ENCODE measurements at places on chromosomes 2 and 18.

GRCh38 chr18:80010551-80010906 is 22.2 kb upstream of the TXNL4A start:
- no peak for DNase-seq

DNA sequence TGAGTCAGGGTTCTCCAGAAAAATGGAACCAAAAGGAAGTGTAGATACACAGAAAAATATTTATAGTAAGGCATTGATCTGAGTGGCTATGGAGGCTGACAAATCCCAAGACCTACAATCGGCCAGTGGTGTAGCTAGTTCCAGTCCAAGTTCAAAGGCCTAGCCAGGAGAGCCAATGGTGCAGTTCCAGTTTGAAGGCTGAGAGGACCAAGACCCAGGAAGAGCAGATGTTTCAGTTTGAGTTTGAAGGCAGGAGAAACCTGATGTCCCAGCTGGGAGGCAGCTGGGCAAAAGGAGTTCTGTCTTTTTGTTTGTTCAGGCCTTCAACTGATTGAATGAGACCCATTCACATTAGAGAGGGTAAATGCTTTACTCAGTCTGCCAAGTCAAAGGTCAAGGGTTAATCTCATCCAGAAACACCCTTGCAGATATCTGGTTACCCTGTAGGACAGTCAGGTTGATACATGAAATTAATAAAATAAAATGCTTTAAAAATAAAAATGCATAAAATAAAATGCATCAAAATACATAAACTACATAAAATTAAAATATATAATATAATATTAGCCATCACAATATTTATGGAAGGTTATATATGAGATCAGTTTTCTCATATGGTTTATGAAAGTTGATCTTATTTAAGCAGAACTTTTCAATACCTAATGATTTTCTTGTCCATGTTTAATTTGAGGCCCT is 38.7 kb downstream of the KCNE4 start:
- DNase-seq, result no peak

GRCh38 chr2:238069021-238069709 is 8.4 kb downstream of the SCLY start:
- DNase-seq, result no peak

DNA sequence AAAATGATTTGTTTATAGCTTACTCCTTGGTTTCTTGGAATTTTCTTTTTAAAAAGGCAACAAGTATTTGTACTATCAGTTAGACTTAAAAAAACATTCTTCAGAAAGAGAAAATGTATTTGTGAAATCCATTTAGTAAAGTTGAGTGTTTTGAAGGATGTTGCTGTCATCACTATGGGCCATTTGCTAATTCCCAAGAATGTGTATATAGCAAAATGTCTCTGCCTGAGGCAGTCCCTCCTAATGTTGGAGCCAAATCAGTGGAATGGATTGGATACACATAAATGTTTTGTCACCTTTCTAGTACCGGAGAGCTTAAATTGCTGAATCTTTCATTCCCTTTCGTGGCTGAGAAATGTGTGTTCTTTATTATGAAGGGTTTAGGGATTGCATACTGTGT is 890.2 kb upstream of the ZEB2 start:
- DNase-seq, result no peak

DNA sequence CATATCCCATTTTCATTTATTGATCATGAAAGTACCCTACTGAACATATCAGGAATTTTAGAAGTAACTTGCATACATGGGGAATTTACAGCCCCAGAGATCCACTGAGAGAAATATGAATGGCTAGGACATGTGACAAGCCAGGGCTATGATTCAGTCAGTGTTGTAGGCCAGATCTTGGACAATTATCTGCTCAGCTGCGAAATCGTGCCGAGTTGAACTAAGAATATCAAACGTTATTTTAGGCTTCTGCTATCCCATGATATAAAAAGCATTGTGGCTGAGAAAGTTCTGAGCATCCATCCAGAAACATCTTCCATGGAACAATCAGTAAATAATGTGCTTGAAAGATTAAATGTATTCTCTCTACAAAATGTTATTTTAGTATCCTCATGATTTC is 85.7 kb upstream of the UNC80 start:
- no peak for DNase-seq

GRCh38 chr2:75949385-75950030 is 238.8 kb upstream of the GCFC2 start:
- no peak for DNase-seq

- no peak for DNase-seq
These were observed 737.4 kb upstream of the SALL3 start for GRCh38 chr18:78242254-78242643.

DNA sequence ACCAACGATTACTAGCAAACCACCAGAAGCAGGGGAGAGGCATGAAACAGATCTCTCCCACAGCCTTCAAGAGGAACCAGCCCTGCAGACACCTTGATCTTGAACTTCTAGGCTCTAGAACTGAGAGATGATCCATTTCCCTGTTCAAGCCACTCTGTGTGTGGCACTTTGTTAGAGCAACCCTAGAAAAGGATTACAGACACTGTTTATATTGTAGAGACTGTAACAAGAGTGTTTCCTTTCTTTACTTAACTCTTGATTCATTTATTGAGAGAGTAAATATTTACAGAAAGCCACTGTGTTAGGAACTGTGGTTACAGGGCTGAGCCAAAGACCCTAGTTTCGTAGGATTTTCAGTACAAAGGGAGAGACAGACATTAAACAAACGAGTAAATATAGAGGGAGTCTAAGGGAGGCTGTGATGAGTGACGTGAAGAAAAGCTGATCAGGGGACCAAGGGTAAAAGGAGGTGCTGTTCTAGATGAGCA is 10.9 kb downstream of the CCDC68 start:
- DNase-seq, result no peak

DNA sequence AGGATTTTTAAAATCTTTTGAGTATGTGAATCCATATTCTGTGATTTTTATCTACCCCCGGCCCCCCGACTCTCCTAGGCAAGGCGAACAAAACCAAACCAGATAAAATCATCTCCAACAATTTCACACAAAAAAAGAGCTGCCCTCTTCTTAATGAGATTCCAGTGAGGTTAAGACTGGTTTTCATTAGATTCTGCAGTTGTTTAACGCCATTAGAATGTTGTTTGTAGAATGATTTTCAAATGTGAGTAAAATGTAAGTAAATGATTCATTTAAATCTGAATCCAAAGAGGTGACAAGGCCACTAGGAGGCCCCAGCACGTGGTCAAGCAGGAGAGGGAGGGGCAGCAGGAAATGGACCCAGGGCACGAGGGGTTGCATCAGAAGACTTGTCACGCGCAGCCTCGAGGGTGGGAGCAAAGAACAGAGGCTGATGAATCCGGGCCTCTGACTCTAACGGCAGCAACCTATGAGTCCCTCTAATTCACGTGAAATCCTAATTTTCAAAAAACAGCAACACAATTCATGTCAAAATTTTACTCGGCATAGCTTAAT is 24.3 kb upstream of the KLHL29 start:
- no peak for DNase-seq

DNA sequence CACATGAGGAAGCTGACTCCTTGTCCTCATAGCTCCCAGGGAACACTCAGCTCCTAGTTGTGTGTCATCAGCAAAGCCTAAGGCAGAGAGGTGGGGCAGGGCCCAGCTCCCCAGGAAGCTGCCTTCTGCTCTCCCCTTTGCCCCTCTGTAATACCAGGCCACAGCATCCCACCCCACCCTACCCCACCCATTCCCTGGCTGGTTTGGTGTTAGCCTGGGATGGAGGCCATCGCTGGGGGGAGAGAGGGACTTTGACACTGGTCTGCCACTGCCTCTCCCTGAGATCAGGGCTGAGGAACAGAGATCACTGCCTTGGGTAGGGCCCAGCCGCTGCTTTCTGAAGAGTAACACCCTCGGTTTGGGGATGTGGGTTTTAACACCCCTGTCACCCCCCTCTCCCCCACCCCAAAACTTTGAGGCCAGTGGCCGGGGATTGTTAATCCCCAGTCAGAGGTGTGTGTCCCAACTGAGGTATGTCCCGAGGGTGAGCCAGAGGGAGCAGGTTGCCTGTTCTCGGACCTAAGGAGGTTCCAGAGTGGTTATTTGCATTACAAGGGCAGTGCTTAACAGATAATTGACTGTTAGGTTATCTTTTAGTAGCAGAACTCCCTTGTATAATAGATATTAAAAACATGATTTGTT is 41.4 kb downstream of the TET3 start:
- no peak for DNase-seq

GRCh38 chr18:12703664-12704063 is 822 bp downstream of the PSMG2 start:
- DNase-seq, result no peak

GRCh38 chr2:169023161-169023560 is 8.0 kb downstream of the ABCB11 start:
- DNase-seq, result no peak

DNA sequence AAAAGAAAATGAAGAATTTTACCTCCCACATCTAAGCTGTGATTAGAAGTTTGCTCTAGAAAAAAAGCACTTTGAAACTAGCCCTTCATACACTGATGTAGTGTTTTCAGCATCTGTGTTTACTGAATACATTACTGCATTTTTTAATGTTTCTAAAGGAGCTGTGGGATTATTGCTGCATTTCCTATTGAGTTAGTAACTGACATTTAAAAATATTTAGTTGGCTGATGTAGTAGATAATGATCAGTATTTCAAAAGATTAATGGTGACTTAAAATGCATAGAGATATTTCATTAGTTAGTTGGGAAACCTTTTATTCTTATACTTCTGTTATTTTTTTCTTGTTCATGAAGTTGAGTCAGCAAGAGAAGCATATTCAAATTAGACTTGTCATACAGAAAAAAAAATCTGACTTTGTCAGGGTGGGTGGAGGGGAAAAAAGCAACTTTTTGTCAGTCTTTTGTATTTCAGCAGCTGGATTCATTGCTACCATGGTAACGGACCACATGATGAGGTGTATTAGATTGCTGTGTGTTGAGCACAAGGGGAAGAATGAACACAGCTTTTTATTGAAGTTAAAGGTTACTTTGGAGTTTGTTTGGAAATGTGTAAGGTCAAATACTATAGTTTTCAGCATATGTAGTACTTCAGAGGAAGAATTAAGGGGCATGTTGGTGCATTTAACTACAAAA is at the start of gene DTNA:
Gene DTNA (plus strand): TSS at position 549 of the 692 bp plus-strand sequence. CDS start 45,679 bp downstream, outside the sequence.
- no peak for DNase-seq

DNA sequence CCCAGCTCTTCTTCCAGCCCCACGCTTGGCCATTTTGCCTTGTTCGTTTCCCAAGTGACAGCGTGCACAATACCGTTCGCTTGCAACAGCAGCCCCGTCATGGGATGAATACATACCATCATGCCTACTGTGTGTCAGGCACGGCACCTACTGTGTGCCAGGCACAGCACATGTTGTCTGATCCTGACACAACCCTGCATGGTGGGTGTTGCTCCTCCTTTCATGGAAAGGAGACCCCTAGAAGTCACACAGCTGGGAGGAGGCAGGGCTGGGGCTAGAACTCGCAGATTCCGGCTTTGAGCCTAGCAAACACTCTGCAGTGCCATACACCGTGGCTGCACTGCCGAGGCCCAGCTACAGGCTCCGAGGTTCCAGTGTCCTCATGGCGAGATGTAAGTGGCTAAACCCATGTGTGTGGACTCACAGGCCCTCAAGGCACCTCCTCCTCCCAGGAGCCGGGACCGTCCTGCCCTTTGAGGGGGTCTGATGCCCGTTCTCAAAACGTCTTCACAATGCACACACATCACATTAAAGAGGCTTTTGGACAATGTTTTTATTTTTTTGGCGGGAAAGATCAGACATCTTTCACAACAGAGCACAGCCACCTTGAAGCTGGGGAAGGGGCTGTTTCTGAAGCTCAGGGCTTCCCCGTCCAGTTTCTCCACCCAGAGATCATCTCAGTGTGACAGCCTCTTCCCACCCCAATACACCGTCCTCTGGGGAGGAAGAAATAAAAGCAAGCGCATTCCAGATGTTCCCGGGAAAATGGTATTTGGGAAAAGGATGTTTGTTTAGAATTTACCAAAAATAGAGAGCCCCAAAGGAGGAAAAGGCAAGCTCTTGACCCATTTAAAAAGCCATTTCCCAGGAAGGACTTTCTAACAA is 64.9 kb downstream of the HS1BP3 start:
- no peak for DNase-seq

DNA sequence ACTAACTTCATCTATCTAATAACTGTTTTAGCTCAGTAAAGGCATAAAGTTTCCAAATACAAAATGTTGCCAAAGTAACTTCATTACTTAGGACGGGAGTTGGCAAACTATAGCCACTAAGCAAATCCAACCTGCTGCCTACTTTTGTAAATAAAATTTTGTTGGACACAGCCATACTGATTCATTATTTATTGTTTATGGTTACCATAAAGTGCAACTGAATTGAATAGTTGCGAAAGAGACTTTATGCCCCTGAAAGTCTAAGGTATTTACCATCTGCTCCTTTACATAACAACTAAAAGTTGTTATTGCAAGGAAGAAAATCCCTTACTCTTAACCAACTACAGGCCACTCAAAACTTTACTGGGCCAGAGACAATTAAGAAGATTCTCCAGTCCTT is 256.7 kb upstream of the RBBP8 start:
- no peak for DNase-seq

DNA sequence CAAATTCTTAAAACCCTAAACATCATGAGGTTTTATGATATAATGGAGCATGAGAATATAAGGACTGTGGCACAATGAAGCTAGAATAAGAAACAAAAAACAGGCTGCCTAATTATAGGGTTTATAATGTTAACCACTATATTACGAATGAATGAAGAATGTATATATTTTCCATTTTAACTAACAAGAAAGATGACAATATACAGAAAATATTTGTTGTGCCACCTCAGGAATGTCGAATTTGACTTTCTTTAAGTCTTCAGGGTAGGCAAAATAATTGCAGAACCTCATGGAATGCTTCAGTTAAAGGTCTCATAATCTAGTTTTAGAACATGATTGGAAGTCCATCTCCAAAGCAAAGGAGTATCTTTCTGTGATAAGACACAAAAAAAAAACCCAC is 282.9 kb upstream of the SLC8A1 start:
- no peak for DNase-seq

DNA sequence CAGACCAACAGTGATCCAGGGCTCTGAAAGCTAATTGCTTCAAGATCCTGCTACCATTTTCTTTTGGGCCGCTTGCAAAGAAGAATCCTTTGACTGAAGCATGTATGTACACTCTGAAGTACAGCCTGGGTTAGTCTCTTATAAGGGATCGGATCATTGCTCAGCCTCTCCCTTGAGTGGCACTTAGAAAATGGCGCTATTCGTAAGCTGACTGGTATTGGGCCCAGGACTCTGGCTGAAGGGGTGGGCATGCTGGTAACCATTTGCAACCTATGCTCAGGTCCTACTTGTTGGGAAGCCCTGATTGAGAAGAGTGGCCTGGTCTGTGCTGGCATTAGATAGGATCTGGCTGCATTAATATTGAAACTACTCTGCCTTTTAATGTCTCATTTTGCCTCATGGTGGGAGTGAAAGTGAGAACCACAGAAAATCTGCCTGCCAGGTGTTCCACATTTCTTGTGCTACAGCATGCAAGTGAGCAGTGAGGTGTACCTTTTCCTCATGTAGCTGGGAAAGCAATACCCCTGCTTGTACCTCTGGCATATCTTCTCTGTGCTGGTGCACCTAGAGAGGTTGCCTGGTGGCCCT is 661 bp upstream of the MGAT5 start:
- no peak for DNase-seq

DNA sequence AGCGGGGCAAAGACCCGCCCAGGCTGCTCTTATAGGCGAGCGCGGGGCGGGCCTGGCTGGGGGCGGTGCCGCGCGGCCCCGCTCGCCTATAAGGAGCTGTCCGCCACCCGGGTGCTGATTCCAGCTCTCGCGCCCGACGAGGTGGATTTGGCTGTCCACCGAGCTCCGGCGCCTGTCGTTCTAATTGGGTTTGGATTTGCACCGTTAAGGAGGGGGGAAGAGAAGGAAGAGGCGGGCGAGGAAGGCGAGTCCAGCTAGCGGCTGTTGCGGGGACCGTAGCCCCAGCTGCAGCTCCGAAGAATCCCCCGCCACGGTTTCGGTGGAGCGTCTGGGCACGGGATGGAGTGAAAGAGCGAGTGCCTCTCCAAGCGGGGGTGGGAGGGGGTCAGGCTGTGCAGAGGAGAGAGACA is at the start of gene CNTNAP5:
Gene CNTNAP5 (plus strand): TSS at position 117 of the 410 bp plus-strand sequence. CDS start 364 bp downstream, outside the sequence.
- no peak for DNase-seq

All from activated T-cell treated with anti-CD3 and anti-CD28 coated beads for 1 hour (primary cell).